ENCODE measurements at places on chromosomes 12 and 14.

GRCh38 chr14:100738704-100739131, 12.0 kb downstream of the DLK1 start:
- no peak for DNase-seq

GRCh38 chr12:84553331-84554117, 359.1 kb downstream of the SLC6A15 start:
- no peak for DNase-seq

DNA sequence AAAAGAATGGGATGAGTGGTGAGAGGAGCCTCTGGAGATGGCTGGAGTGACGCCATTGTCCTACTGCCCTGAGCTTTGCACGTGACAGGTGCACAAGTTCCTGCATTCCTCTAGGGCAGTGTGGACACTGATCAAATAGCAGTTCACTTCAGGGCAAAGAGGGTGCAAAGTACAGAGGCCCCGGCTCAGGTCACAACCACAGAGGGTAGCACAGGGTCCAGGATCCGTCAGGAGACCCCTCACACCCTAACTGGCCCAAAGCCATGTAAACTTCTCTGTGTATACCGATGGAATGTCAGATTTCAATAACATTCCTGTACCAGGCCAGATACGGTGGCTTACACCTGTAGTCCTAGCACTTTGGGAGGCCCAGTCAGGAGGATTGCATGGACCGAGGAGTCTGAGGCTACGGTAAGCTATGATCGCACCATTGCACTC, 10.4 kb upstream of the FBLN5 start:
- no peak for DNase-seq

GRCh38 chr12:132664206-132665148, 22.7 kb downstream of the POLE start:
- DNase-seq: no peak

DNA sequence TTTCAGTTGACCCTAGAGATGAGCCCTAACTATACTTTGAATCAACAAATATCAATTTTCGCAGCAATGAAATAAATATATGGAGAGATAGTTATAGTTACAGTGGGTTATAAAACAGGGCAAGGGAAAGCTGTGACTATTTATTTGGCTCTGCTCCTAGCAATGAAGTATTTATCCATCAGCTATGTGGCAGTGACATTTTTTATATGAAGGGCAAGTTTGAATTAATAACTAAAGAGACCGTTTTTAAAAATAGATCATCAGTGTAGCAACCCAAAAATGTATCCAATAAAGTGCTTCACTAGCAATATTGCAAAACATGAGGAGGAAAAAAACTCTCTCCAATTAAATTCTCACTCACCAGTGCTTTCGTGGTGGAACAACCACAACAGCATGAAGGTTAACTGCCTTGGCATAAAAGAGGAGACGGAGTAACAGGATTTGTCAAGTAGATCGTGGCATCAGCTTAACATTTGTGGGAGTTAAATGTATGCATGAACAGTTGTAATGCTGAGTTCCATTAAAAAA, 58.1 kb upstream of the NUDT4 start:
- no peak for DNase-seq

- DNase-seq: no peak
Measured at GRCh38 chr12:38892087-38892786, 13.2 kb downstream of the CPNE8 start.

GRCh38 chr12:106307181-106307580, 4.6 kb downstream of the TCP11L2 start:
- DNase-seq: no peak

Data from GM12891 (cell line).